ENCODE measurements at places on chromosomes 5 and 9. TPM values are rescaled to one million over a fixed set of nuclear protein-coding genes. Genes with fewer than 3 reads are reported as not detected.

The ST8SIA4 gene
- total RNA-seq, result 61.3 TPM

GRCh38 chr9:110856772-110857171 lies 181.5 kb downstream of the LPAR1 start:
- DNase-seq, result no peak

GRCh38 chr5:13957032-13957645 lies 12.7 kb upstream of the DNAH5 start:
- DNase-seq, result no peak

DNA sequence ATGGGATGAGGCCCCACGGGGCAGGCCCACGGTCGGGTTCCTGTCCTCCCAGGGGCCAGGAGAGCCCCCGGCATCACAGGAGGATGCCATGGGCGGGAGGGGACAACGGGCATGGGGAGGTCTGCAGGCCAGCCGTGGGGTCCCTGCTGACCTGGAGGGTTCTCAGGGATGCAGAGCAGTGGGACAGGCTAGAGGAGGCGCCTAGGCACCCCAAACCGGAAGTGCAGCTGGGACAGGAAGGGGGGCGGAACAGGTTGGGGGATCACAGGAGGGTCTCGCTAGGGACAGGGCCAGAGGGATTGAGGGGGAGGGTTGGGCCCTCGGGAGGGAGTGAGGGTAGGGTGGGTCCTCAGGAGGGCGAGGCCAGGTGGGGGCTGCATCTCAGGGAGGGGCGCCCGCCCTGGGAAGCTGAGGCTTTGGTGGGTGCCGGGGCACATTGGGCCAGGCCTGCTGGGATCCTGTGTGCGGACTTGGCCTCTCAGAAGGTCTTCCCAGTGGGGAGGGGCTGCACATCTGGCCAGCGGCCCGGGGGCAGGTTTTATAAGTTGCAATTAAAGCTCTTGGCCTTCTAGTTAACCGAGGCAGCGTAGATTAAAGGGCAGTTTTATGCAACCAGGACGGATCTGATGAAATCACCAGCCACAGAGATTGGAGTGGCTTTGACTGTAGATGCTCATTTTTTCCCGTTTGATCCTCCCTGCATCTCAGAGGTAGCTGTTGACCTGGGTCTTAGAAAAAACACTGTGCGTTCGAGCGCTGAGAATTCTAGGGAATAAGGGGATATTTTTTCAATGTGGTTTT lies 20.1 kb downstream of the NKD2 start:
- DNase-seq, result no peak

DNA sequence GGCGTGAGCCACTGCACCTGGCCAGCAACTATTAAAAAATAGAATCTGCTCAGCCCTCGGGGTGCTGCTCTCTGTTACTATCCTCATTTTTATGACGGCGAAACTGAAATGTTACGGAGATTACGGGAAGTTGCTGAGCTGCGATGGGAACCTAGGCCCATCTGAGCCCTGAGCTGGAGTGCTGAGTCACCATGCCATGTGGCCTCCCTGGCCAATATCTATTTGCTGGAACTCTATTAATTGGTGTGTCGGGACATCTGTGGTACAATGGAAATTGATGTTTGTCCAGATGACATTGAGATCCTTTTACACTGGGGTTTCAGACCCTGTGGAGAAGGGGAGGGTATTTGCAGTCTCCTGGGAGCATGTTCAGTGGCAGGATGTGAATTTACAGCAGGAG lies 8.1 kb downstream of the PRDM12 start:
- no peak for DNase-seq

All from activated CD4-positive, alpha-beta T cell treated with anti-CD3 and anti-CD28 coated beads, Interleukin-2, amount 10 ng/mL, durations not matched to agents 24 days and 14 days (primary cell).